HAP-1 (cell line): ENCODE measurements at places on chromosomes 7 and 10.

GRCh38 chr10:19788902-19789301, 27.3 kb upstream of the PLXDC2 start:
- no peak for DNase-seq

- DNase-seq: no peak
Observed at GRCh38 chr7:158816995-158817394, 12.3 kb downstream of the ESYT2 start.

DNA sequence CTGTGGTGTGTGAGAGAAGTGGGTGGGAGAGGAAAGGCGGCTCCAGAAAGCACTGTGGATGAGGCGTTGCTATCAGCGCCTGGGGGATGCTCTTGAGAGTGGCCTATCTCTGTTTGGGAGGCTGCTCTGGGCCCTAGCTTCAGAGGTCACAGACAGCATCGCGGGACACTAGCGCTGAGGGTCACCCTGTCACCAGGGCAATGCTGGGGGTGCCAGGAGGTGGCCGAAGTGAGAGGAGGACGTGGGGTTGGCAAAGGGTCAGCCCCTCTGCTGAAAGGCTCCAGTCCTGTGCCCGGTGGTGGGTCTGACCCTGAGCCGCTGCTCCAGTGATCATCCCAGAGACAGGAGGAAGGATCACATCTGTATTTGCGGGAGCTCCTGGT, 3.0 kb upstream of the TACR2 start:
- no peak for DNase-seq

DNA sequence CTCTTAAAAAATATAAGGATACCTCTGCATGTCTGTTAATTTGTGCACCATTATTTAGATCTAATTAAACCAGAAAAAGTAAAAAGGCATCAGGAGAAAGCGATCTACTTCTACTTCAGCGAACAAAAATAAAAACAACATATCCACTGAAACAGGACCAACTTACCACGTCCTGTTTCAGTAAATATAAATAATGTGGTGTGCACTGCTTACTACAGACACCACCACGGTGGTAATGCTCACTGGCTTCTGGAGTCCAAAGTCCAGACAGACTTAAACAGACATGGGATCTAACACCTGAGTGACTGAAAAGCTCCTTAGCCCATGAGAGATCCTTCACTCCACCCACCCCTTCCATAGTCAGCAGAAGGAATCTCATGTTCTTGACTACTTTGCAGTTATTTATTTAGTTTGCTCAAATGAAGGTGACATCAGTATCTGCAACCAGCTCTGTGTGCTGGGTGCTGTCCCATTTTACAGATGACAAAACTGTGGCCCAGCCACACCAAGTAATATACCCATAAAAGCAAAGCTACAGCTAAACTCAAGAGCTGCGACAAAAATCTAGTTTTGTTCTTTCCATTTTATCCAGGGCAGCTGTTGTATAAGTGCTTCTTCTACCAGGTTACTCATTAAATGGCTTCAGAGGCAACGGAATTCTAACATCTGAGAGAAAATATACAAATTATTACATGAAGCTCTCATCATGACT, 62.1 kb upstream of the NCAPG2 start:
- no peak for DNase-seq

DNA sequence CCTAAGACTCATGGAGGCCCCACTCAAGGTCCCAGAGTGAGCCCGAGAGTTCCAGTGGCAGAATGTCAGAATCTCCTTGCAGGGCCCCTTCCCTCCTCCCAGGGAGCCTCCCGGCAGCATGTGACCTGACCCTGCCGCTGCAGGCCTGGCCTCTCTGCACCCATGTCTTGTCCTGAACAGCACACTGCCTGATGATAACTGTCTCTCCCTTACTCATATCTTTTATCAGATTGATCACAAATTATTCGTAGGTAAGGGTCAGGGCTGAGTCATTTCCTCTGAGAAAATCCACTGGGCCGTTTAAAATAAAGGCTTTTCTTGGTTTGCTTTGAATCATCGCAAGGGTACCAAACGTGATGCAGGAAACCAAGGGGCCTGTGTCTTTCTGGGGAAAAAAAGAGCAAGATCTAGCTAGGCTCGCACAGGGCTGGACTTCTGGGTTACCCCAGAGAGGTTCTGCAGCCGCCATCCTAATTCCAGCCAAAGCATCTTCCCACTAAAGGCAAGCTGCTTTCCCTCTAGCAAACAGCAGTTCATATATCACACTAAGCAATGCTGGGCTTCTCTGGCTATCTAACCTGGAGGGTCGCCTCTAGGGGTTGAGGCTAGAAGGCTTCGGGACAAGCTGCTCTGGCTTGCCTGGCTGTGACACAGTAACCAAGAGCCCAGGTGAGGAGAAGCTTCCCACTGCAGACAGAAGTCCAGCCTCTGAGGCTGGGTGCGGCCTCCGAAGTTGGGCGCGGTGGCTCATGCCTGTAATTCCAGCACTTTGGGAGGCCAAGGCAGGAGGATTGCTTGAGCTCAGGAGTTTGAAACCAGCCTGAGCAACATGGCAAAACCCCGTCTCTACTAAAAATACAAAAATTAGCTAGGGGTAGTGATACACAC, 104.9 kb downstream of the SPDYE5 start:
- DNase-seq: no peak

- DNase-seq: peak; percentile 86
Observed at GRCh38 chr7:100894860-100895700, 608 bp downstream of the ACHE start.

DNA sequence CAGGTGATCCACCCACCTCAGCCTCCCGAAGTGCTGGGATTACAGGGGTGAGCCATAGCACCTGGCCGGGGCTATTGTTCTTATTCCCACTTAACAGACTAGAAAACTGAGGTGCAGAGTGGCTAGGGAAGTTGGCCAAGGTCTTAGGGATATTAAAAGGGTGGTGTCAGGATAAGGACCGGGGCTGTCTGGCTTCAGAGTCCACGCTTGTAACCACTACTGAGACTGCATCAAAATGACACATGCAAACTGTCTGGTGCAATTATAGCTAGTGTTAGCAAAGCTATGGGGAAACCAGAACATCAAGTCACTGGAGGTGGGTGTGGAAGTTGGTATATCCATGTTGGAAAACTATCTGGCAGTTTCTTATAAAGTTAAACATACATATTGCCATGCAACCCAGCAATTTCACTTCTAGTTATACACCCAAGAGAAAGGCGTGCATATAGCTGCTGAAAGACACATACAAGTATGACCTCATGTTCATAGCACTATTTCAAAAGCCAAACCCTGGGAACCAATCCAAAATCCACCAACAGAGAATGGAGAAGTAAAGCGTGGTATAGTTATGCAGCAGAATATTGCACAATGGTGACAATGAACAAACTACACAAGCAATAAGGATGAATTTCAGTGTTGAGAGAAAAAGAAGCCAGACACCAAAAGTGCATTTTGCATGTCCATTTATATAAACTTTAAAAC, 33.9 kb upstream of the EEPD1 start:
- DNase-seq: peak; percentile 56

DNA sequence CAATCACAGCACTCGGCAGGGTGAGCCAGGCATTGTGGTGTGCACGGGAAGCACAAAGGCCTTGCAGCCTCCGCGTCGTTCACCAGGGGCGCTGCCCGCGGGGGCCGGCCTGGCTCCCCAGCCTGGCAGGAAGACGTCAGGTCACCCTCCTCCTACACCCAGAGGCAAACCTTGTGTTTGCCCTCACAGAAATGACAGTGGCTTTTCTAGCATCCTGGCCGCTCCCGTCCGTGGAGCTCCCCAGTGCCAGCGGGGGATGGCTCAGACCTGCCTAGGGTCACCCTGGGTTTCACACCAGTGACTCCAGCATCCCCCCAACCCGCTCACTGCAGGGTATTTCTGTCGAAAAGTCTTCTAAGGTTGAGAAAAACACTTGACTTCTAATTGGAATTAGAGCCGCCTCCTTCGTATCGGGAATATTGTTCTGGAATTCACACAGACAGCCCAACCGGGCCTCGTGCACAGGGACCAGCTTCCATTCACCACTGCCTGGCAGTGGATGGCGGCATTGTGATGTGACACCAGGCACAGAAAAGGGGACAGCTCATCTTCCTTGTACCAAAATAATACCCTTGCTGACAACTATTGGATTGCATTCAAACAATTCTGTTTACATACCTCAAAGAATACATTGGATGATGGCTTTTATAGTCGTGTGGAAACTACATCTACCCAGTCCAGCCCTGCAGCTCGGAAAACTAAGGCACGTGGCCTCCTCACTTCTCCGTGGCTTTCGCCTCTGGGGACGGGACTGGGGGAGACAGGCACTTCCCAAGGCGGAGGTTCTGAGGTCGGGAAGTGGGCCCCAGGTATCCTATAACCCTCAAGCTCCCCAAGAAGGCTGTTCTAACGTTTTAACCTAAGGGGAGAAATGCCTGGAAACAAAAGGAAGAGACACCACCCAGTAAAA, 109.0 kb downstream of the EBF3 start:
- DNase-seq: no peak

- no peak for DNase-seq
Observed at GRCh38 chr7:140439359-140439758, 35.5 kb downstream of the RAB19 start.

DNA sequence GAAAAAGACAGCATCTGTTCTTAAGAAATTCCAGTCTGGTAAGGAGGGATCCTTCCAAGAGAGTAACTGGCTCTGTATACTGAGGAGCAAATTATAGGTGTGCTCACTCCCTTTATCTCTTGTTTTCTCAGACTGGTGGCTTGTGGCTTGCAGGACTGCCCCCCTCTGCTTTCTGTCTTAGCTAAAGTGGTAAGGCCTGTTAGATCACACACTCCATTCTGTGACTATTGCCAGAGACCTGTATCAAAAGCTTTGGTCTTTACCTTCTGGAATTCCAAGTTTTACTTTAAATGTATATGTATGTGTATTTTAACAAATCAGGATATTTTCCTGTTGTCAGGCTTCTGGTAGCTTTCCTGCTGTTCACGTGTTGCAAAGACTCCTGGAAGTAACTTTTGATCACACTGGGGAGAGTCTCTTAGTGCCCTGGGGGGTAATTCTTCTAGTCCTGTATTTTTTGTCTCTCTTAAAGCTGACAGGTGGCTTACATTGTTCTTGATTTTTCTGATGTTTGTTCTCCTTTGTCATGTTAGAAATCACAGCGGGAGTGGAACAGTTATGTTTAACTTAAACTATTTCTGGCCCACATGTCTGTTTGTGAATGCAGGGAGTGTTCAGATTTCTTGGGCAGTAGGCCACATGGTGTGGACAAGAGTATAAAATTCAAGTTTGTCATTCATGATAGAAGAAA, 99.0 kb downstream of the PLPP4 start:
- peak; percentile 75 for DNase-seq

DNA sequence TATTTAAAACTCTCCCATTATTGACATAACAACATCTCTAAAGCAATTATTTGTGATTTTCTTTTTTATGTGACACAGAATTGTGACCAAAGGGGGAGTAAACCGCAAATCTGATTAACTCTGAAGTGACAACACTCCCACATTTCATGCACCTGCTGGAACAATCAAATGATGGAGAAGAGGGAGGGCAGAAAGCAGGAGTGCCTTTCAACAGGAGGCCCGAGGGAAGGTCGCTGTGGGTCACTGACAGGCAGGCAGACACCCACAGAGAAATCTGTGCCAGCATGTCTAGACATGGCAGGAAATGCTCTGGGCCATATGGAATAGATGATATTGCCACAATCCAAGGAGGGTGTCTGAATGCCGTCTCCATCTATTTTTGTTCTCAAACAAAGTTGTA, 247.3 kb downstream of the DOCK4 start:
- DNase-seq: peak; percentile 85

DNA sequence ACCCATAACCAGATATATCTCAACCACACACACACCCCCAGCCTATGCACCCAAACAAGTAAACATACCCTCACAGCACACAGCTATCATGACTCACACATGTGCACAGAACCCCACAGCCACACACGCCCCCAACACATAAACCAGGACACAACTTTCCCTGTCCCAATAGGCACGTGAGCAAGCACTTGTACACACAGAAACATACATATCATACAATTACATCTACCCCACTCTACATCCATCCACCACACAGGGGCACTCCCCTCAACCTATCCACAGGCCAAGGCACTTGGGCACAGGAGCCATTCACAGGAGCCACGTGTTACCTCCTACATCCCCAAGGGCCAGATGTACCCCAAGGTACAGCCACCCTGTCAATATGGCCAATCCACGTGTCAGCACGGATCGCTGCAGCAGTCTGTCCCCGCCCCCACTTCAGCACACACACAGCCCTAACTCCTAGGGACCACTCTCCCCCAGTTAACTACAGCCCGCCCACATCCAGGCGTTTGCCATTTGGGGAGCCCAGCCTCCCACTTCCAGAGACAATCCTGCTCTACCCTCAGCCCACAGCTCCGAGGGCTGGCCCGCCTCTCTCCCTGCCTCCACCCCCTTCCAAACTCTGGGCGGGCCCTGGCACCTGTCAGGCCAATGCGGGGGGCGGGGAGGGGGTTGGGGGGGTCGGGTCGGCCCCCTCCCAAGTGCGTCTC, 163.5 kb downstream of the SH3PXD2A start:
- DNase-seq: no peak

GRCh38 chr10:132036153-132036886, 29.4 kb upstream of the JAKMIP3 start:
- no peak for DNase-seq

DNA sequence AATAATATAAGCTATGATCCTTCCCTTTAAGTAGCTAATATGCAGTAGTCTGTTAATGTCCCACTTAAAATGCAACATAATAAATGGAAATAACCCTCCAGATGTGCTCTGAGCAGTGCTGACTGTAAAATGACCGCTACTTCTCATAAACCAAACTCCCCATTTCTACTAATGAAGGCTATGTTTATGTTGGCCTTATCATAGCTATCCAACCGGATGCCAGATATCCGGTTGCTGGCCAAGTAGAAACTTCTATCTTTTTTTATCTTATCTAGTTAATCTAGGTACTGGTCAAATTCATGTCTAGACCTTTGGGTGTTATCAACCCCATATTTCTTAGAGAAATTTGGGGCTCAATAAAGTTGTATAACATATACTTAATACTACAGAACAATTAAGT, 56.6 kb downstream of the CHRM2 start:
- DNase-seq: no peak

GRCh38 chr7:101516851-101517250, 112.2 kb downstream of the MYL10 start:
- DNase-seq: no peak
